ENCODE measurements at places on chromosomes 12 and 14. TPM values are rescaled to one million over a fixed set of nuclear protein-coding genes. Genes with fewer than 3 reads are reported as not detected.

BBOF1 gene
- 0.23 TPM for total RNA-seq

CD163 gene
- total RNA-seq, result not detected

FBXW8 gene
- total RNA-seq, result 3.3 TPM

KLHL33 gene
- not detected for total RNA-seq

SLC41A2 gene
- 8.2 TPM for total RNA-seq

KCNH3 gene
- 2.9 TPM for total RNA-seq

CLEC4C gene
- total RNA-seq, result not detected

KRT6C gene
- total RNA-seq, result not detected

MORN3 gene
- 0.34 TPM for total RNA-seq

P2RX2 gene
- total RNA-seq, result not detected

FSCB gene
- not detected for total RNA-seq

CPNE6 gene
- total RNA-seq, result not detected

PLEKHH1 gene
- total RNA-seq, result 1.8 TPM

WSCD2 gene
- total RNA-seq, result not detected

CNTN1 gene
- not detected for total RNA-seq

CIROP gene
- total RNA-seq, result not detected

TPPP2 gene
- total RNA-seq, result not detected

FAM222A gene
- total RNA-seq, result 1.4 TPM

LMNTD1 gene
- total RNA-seq, result not detected

POTEM gene
- not detected for total RNA-seq

DHRS2 gene
- total RNA-seq, result 2.3 TPM

LRTM2 gene
- total RNA-seq, result 0.07 TPM

KRT76 gene
- total RNA-seq, result not detected

MGP gene
- not detected for total RNA-seq

HOXC9 gene
- total RNA-seq, result not detected

Measured in activated T-helper 2 cell treated with anti-CD3 and anti-CD28 coated beads, Interferon-gamma antibody, Interleukin-2, Interleukin-4, amounts not matched to agents 10 μg/mL and 5 μg/mL and 100 μg/mL, durations not matched to agents 14 hours and 24 hours and 36 hours (primary cell).